BJ (cell line): ENCODE measurements at places on chromosomes 1 and 21. TPM values are rescaled to one million over a fixed set of nuclear protein-coding genes. Genes with fewer than 3 reads are reported as not detected.

DNA sequence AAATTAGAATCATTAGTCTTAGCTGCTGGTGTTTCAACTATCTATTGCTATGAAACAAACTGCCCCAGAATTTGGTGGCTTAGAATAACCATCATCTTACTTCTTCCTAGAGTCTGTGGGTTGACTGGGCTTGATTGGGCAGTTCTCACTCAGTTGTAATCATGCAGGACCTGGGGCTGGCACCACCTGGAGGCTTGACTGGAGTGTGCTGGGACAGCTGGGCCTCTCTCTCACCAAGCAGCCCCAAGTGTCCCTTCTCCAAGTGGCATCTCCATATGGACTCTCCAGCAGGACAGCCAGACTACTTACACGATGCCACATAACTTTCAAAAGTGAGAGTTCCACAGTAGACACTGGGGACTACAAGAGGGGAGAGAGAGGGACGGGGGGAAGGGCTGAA is 140.3 kb upstream of the ATP1B1 start:
- no peak for DNase-seq

Gene FMO5
- 0.39 and 0.60 TPM in 2 replicates for polyA plus RNA-seq

GRCh38 chr1:121586369-121587229 is 401.8 kb downstream of the SRGAP2C start:
- no peak for DNase-seq

DNA sequence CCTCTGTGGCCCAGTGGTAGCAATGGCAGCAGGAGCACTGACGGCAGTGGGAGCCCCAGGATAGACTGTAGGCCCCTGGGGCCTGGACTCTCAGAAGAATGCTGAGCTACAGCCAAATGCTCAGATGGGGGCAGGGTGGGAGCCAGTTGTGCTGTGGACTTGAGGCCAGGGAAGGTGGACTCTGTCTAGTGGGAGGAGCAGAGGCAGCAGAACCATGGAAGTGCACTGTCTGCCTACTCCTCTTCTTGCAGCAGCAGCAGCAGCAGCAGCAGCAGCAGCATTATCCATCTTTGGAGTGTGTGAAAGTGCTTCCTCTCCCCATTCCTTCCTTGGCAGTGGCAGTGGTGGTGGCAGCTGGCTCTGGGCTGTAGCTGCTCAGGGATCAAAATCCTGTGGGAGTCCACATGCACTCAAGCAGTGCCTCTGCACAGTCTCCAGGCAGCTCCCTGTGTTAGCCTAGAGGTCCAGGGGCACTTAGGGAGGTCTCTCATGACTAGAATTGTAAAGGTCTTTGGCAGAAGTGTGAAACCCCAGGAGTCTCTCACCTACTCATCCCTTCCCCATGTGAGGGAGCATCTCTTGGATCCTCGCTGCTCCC is 917.9 kb upstream of the B3GALT2 start:
- no peak for DNase-seq

GRCh38 chr1:167371030-167371429 is 147.3 kb downstream of the CD247 start:
- no peak for DNase-seq

Gene GJB3
- polyA plus RNA-seq = not detected in 2 replicates

Gene ARMH1
- polyA plus RNA-seq = 0.71 and 0.86 TPM in 2 replicates

DNA sequence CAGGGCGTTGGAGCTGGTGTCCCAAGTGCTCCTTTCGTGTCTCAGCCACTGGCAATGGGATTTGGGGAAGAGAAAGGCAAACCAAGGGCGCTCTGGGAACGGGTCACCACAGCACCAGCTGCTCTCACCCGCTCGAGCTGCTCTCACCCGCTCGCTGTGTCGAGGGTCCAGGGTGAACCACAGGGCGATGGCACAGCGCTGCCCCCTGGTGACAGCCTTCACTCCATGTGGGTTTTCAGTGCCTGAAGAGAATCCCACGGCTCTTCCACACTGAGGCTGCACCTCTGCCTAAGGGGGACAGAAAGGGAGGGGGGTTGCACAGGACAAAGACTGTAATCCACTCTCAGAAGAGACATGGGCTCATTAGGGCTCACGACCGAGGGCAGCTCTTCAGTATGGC is 7.1 kb upstream of the CLDN19 start:
- no peak for DNase-seq
